NCI-H1105 (cell line): ENCODE measurements at places on chromosomes 3 and 15.

- DNase-seq, result no peak
Measured at GRCh38 chr15:95994418-95994817, 336.1 kb upstream of the NR2F2 start.

- no peak for DNase-seq
Measured at GRCh38 chr3:188807006-188807405, 364.8 kb upstream of the TPRG1 start.

- no peak for DNase-seq
Measured at GRCh38 chr3:128813097-128813496, 66.3 kb upstream of the ACAD9 start.

DNA sequence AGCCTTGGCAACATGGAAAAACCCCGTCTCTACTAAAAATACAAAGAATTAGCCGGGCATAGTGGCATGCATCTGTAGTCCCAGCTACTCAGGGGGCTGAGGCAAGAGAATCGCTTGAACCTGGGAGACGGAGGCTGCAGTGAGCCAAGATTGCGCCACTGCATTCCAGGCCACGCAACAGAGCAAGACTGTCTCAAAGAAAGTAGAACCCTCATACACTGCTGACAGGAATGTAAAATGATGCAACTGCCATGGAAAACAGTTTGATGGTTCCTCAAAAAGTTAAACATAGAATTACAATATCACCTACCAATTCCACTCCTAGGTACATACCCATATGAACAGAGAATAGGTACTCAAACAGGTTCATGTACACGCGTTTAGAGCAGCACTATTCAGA lies 158.9 kb downstream of the TBC1D5 start:
- DNase-seq, result no peak

GRCh38 chr15:71431343-71432336 lies 316.4 kb downstream of the THSD4 start:
- no peak for DNase-seq

GRCh38 chr3:40490916-40491315 lies 14.0 kb downstream of the ZNF619 start:
- DNase-seq, result no peak

GRCh38 chr3:55818485-55818884 lies 331.4 kb upstream of the WNT5A start:
- DNase-seq, result no peak

DNA sequence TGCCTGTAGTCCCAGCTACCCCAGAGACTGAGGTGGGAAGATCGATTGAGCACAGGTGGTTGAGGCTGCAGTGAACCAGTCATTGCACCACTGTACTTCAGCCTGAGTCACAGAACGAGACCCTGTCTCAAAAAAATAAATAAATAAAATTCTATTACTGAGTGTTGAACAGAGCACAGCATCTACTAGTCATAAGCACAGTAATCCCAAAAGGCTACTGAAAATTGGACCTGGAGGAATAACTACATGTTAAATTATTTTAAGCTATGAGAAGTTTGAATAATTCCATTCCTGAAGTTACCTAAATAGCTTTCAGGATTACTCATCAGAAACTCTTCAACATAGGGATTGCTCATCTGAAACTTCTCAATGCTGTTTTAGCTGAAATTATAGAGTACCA lies 43.4 kb downstream of the ARMC8 start:
- DNase-seq, result no peak

DNA sequence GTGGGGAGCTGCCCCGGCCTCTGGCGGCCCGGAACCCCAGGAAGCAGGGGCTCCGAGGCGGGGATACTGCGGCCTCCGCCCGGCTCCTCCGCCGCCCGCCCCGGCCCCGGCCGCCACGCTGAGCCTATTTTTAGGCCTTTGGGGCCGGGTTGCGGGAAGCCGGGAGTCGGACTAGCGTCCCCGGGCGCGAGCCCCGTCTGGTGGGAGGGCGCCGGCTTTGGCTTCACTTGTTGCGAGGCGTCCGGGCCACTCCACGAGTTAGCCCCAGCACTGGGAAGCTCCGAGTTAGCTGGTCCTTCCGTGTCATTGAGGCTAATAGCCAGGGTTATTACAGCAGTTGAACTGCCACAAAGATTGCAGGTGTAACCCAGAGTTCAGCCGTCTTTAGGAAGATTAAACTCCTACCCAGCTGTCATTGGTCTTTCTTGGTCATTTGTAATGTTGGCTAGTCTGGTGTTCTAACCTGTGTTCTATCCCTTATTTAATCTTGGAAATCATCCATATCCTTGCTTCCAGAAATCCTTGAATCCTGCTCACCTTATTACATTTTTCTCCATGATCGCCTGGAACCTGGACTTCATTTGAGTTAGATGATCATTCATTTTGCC lies 791 bp downstream of the GYG1 start:
- peak; percentile 22 for DNase-seq

DNA sequence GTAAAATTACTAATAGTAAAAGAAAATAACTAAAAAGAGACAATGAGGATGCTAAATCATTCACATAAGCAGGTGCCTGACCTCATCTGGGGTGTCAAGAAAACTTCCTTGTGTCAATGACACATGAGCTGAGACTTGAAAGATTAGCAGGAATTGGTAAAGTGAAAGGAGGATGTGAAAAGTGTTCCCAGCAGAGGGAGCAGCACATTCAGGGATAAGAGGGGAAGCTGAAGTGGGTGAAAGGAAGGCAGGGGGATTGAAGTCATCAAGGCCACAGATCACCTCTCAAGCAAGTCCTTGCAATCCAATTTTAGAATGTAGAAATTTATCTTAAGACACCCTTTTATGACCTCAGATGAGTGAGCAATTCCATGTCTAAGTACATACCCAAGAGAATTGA lies 60.2 kb upstream of the ACP3 start:
- DNase-seq, result peak; percentile 75

GRCh38 chr15:81146006-81146405 lies 11.9 kb downstream of the CFAP161 start:
- DNase-seq, result no peak

GRCh38 chr3:55873523-55874254 lies 386.6 kb upstream of the WNT5A start:
- no peak for DNase-seq

- DNase-seq, result no peak
Measured at GRCh38 chr3:12979151-12979946, 93.9 kb downstream of the IQSEC1 start.

- DNase-seq, result no peak
Measured at GRCh38 chr3:127011270-127011992, 28.5 kb downstream of the PLXNA1 start.

- DNase-seq, result no peak
Measured at GRCh38 chr3:50157827-50158529, 2.9 kb downstream of the SEMA3F start.

GRCh38 chr3:149830902-149831301 lies 17.9 kb downstream of the RNF13 start:
- DNase-seq, result no peak

DNA sequence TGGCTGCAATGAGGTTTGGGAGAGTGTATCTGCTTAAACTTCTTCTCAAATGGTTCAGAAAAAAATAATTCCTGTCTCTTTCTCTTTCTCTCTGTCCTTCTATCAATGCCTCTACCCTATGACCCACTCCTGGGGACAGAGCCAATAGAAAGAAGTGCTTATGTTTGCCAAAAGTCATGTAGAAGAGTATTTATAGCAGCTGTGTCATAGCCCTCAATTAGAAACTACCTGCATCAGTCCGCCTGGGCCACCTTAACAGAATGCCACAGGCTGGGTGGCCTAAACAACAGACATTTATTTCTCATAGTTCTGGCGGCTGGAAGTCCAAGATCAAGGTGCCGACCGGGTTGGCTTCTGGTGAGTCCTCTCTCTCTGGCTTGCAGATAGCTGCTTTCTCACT lies 92.5 kb downstream of the HMG20A start:
- no peak for DNase-seq

DNA sequence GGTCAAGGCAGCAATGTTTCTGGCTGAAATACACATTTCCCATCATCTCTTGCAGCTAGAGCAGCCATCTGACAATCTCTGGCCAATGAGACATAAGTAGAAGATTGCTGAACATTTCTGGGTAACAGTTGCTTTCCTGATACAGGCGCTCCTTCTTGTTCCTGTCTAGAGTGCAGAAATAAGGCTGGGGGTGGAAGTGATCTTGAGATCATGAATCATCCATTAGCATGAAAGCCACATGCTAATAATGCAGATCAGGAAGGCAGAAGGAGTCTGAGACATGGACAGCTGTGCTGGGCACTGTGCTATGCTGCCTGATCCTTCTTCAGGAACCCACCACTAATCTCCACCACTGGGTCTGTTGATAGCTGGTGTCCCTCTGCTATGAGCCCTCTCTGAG lies 14.8 kb upstream of the TMEM108 start:
- no peak for DNase-seq

GRCh38 chr15:94258246-94258645 lies 26.9 kb downstream of the MCTP2 start:
- no peak for DNase-seq

GRCh38 chr3:52892625-52893311 lies 4.6 kb downstream of the STIMATE start:
- no peak for DNase-seq

DNA sequence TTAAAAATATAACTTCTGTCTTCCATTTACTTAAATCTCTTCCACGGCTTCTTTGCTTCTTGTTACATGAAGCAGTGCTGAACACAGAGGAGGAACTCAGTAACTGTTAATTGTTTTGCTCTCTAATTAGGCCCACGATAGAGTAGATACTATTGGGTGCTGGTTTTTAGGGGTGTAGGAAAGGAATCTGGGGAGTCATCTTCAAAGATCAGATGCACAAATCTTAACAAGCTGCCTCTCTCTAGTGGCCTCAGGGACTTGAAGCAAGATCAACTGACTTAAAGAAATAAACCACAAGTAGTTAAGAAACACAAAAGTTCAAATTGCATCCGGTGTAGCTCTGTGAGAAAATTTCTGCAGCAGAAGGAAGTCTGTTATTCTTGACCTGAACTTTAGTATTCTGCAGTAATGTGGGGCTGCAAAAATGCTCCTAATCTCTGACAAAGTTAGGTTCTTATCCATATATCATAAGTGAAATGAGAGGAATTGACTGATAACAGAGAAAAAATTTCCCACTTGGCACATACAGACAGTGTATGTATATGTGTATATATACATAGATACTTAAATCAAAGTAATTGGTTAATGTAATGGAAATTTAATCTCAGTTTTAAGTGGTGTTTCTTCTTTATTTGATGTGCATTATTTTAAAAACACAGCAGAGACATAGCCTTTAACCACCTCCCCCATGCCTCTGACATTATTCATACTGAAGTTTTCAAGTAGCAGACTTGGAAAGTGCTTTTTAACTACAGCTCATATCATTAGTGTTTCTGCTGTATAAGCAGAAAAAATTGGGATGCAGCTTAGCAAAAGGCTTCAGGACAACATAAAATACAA lies 51.8 kb downstream of the CHST2 start:
- DNase-seq, result no peak

- DNase-seq, result no peak
Measured at GRCh38 chr15:60416484-60416883, 18.7 kb upstream of the ANXA2 start.

DNA sequence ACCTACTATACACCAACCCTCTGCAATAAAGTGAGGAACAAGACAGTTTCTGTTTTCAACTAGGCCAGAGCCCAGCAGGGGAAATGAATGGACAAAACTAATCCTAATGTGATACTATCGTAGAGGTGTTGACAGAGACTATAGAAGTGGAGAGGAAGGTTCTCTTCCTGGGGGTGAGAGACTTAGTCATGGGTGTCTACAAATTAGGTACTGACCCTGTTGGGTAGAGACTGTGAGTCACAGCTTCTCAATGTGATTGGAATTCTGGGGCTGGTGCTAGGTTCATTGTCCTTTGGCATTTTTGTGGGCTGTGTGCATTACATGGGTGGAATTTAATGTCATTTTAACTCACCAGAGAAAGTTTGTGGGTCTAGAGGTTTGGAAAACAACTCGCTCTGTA lies 79.3 kb downstream of the ADAMTSL3 start:
- DNase-seq, result no peak

DNA sequence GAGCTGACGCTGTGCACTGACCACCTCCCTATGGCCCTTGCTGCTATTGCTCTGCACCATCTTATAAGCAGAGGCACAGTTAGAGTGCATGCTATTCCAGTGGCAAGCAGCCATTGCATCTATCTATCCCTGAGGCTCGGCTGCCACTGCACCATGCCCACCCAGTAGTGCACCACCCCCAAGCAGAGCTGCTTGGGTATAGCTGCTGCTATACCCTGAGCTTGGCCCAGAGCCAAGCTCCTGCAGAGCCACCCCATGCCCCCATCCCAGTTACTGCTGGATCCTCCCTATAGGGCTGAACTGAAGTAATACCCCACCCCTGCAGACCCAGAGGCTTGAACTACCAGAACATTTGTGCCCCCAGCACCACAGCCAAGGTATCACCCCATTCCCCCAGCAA lies 19.6 kb upstream of the IGSF10 start:
- no peak for DNase-seq

DNA sequence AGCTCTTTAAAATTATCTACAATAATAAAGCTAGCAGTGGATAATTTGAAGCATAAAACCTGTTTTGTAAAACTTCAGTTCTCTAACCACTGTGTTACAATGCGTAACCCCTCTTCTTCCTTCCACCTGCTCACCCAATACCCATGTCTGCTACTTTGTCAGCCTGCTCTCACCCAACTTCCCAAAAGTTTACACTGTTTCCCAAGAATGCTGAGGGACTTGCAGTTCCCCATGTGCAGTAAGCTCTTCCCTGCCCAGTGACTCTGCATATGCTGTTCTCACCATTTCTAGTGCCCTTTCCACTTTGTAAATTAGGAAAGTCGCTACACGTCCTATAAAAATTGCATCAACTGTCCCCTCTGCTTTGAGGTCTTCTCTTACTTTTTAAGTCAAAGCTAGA lies 315.9 kb upstream of the SEMA6D start:
- DNase-seq, result no peak

- DNase-seq, result no peak
Measured at GRCh38 chr3:45938043-45938435, 5.2 kb upstream of the CXCR6 start.

- no peak for DNase-seq
Measured at GRCh38 chr3:99319450-99319849, 318.9 kb upstream of the COL8A1 start.
